ENCODE measurements at places on chromosomes 3 and 15. TPM values are rescaled to one million over a fixed set of nuclear protein-coding genes. Genes with fewer than 3 reads are reported as not detected.

SAMMSON gene
- not detected for total RNA-seq

ESYT3 gene
- 0.05 TPM for total RNA-seq

SPINK8 gene
- total RNA-seq: not detected

PPP2R3A gene
- total RNA-seq: 5.5 TPM

BCL2A1 gene
- total RNA-seq: 0.13 TPM

PRSS50 gene
- not detected for total RNA-seq

TM4SF18 gene
- total RNA-seq: 346 TPM

IRAK2 gene
- total RNA-seq: 21.6 TPM

UROC1 gene
- total RNA-seq: not detected

GATA2 gene
- total RNA-seq: 52.0 TPM

SPESP1 gene
- 5.6 TPM for total RNA-seq

WNT5A gene
- 0.93 TPM for total RNA-seq

SQOR gene
- 68.1 TPM for total RNA-seq

LRRC31 gene
- total RNA-seq: not detected

PSTPIP1 gene
- total RNA-seq: 0.60 TPM

GOLGA6A gene
- total RNA-seq: not detected

SYNPR gene
- total RNA-seq: not detected

COLQ gene
- total RNA-seq: 0.93 TPM

SSUH2 gene
- not detected for total RNA-seq

C2CD4B gene
- total RNA-seq: 33.0 TPM

FYCO1 gene
- total RNA-seq: 14.6 TPM

ATP10A gene
- not detected for total RNA-seq

RBP2 gene
- total RNA-seq: not detected

MKRN2 gene
- 34.7 TPM for total RNA-seq

ROPN1 gene
- total RNA-seq: not detected

ZDHHC23 gene
- total RNA-seq: 3.3 TPM

HRG gene
- total RNA-seq: not detected

SH3GL3 gene
- not detected for total RNA-seq

ANKRD63 gene
- not detected for total RNA-seq

CILP gene
- total RNA-seq: not detected

ACKR4 gene
- total RNA-seq: 0.54 TPM

GOLGA8S gene
- total RNA-seq: 0.07 TPM

P3H2 gene
- total RNA-seq: 19.0 TPM

PPARG gene
- total RNA-seq: 20.1 TPM

ST3GAL6 gene
- total RNA-seq: 28.8 TPM

UBE2E2 gene
- 28.6 TPM for total RNA-seq
